LoVo (cell line): ENCODE measurements at places on chromosomes 16 and 17.

- no peak for DNase-seq
These were observed 248.3 kb upstream of the CIBAR2 start for GRCh38 chr16:85360323-85361277.

DNA sequence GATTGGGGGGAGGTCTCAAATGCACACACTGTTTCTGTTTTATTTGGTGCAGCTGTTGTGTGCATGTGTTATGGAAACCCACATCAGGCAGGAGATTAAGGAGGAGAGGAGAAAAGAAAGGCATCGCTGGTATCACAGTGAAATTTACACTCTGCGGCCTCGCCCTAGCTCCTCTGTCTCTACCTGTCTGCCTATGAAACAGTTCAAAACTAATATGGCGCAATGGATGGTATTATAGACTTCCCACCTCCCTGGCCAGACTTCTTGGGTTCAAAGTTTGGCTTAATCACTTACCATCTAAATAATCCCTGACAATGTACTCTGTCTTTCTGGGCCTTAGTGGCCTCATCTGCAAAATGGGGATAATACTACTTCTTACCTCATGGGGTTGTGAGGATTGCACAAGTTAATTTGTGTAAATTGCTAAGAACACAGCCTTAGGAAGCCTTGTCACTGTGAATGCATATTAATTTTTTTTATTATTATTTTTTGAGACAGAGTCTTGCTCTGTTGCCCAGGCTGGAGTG is 1.4 kb upstream of the ABCC1 start:
- no peak for DNase-seq

- DNase-seq = no peak
These were observed 42.6 kb upstream of the GRIN2A start for GRCh38 chr16:10224850-10225249.

GRCh38 chr16:73095142-73095820 is 47.4 kb upstream of the ZFHX3 start:
- DNase-seq = peak; percentile 20

GRCh38 chr17:67063141-67063540 is 18.8 kb downstream of the CACNG1 start:
- DNase-seq = no peak

GRCh38 chr17:37391146-37391545 is 15.4 kb downstream of the C17orf78 start:
- DNase-seq = no peak

GRCh38 chr16:28931801-28932225 is at the start of gene CD19:
Gene CD19 (plus strand): TSS chr16:28931971. CDS start chr16:28932001, 30 bp downstream.
- DNase-seq = no peak

DNA sequence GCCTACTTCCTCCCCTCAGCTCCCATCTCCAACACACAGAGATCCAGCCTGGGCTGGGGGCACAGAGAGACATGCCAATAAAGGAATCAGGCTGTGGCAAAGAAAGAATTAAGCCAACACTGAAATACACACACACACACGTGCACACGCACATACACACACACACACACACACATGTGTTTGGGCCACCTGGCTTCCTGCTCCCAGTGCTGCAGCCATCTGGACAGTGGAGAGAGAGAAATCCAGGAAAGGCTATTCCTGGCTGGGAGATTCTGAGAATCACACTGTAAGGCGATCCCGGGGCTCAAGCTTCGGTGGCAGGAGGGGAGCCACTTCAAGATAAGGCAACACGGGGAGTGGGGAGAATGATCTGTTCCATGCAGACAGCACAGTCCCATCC is 72.4 kb downstream of the NOG start:
- DNase-seq = no peak

DNA sequence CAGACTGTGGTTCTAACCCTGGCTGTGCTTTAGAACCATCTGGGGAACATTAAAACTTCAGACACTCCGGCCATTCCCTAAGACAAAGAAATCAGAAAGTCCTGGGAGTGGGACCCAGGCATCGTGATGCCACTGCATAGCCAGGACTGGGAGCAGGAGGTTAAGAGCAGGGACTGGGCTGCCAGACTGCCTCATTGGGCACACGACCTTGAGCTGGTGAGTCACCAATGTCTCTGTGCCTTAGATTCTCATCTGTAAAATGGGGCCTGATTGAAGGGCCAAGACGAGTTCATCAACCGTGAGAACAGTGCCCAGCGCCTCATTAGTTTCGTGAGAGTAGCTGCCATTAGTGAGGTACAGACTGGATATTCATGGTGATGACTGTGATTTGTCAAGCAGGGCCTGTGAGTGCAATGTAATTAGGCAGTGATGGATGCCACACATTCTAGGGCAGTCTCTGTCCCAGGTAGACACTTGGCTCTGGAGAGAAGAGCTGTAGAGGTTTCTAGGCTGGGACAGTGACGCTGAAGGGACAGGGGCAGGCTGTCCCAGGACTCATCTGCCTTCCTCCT is 196.8 kb downstream of the NTN1 start:
- no peak for DNase-seq

DNA sequence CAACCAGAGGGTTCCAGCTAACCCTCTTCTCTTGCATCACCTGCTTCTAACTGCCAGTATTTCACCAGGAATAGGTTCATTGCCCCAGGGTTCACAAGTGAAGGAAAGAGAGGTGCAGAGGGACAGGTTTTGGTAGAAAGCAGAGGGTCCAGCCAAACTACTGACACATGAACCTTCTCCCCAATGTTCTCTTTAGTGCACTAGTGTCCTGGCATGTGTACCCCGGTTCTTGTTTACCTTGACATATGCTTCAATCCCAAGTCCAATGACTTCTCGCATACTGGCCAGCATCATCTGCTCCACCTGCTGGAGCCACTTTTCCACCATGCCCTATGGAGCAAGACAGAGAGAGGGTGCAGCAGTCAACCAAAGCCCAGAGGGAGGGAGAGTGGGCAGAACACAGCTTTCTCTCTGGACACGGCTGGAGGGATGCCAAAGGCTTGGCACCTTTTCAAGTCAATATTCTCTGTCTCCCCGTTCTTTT is 90.6 kb downstream of the DNAH3 start:
- no peak for DNase-seq

DNA sequence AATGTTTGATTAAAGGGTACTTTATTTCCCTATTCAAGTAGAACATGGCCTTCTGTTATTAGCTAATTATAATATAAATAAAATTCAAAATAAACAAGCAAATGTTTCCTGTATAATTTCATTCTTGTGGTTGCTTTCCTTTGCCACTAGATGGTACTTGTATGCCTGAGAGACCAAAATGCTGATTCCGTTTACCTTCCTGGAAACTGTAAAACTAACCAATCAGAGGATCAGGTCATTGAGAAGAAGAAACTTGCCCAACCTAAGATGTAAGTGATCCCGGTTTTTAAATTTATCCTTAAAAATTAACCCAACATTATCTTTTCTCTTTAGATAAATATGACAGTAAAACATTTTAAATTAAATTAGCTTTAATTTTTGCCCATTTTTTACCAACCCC is 8.1 kb upstream of the ABCA5 start:
- DNase-seq = peak; percentile 41

- DNase-seq = no peak
These were observed 59.7 kb downstream of the RNF112 start for GRCh38 chr17:19470530-19471261.

DNA sequence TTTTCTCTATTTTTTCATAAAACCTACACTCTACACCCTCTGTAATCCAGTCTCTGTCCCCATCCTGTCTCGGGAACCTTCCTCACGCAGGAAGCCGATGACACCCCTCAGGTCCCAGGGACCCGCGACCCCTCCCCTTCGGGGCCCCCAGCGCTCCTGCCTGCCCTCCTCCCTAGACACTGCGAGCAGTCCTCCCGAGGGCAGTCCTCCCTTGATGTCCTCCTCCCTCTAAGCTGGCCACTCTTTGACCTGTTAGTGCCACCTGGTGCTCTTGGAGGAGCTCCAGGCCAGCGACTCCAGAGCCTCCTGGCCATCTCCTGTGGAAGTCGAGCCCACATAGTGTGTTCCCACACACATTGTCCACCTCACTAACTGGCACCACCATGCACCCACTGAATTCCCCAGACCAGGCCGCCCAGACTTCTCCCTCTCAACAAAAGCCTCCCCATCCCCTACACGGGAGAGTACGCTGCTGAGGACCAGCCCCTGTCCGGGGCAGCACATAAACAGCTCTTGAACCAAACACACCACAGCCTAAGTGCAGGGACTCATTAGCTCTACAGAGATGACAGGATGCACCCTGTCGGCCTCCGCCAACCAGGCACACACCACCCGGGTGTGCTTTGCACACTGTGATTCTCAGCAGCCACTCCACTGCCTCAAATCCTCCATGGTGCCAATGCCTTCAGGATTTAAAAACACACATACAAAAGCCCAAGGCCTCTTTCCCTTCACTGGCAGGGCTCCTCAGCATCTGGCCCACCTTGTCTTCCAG is 9.3 kb downstream of the OSBPL7 start:
- no peak for DNase-seq

DNA sequence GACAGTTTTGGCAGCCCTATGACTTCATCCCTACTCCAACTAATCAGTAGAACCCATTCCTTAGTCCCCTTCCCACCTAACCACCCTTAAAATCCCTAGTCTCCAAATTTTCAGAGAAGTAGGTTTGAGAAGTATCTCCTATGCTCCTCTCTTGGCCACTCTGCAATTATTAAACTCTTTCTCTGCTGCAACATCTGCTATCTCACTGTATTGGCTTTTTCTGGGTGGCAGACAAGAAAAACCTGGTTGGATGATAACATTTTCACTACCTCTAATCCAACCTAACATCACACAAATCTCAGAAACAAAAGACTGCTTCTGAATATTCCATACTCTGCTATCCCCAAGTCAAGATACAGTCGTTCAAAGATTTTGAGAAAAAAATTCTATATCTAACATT is 542.4 kb upstream of the SOX9 start:
- DNase-seq = no peak

- no peak for DNase-seq
These were observed 94.1 kb upstream of the ZNF750 start for GRCh38 chr17:82933911-82934310.

DNA sequence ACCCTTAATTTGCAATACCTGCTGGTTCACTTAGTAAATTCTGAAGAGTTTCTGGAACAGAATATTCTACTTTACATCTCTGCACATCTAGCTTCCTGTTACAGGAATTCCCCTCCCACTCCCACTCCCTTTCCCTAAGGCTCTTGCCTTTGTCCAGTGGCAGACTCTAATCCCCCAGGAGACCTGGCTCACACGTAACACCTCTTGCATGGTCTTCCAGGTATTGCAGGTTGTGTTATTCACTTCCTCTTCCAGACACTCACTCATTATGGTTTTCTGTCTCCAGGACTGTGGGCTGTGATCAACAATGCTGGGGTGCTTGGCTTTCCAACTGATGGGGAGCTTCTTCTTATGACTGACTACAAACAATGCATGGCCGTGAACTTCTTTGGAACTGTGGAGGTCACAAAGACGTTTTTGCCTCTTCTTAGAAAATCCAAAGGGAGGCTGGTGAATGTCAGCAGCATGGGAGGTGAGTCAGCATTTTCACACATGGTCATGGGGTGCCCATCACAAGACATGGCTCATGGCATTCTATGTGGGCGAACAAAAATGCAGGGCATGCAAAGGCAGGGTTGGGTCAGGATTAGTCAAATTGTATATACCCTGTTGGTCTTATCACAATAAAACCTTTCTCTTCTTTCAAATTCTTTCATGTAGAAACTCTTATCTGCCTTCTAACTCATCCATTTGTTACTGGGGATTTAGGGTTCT is 35.8 kb downstream of the HSD17B2 start:
- DNase-seq = peak; percentile 29
